ENCODE measurements at places on chromosomes 6 and 20. TPM values are rescaled to one million over a fixed set of nuclear protein-coding genes. Genes with fewer than 3 reads are reported as not detected.
A peak's percentile ranks its signal among the peaks of the same experiment; 100 is the strongest.

The OR12D3 gene
- not detected for total RNA-seq

The CGAS gene
- total RNA-seq: 27.9 TPM

The LZTS3 gene
- total RNA-seq: 1.6 TPM

The DEFB132 gene
- not detected for total RNA-seq

DNA sequence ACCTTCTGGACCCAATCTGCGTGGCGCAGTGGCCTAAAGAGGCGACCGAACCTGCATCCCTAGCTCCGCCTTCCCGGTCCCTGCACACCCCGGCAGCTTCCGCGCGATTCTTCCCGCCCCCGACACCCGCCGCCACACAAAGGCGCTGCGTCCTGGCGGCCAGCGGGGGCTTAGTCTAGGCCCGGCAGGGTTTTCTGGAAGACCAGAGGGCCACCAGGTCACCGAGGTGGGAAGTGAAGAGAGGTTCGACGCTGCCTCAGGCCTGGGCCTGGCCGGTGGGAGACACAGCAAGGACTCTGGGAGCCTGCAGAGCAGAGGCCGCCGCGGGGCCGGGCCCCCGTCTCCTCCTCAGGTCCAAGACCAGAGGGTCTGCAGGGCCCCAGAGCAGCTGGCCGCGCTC, 154.9 kb downstream of the OR2B2 start:
- DNase-seq: peak; percentile 70

DNA sequence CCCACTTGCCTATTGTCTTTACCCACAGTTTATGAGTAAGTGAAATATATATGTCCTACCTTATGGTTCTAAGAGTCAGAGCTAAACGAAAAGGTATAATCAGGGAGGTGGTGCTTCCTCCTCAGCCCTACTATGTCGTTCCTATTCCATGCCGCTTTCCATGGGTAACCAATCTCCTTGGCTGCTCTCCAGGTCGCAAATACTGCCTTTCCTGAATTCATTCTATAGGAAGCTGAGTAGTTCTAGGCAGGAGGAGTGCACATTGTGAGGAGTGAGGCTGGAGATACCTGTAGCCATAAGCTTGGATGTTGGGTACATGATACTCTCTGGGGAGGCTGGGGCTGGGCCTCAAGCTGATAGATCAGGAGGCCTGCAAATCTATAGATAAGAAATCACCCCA, 5.8 kb downstream of the IL20RA start:
- DNase-seq: no peak

GRCh38 chr6:26104457-26105108, 17.4 kb downstream of the HFE start:
- peak; percentile 34 for DNase-seq

- no peak for DNase-seq
These were observed 30.7 kb downstream of the CDK19 start for GRCh38 chr6:110784610-110784979.

GRCh38 chr6:16254535-16254934, 16.1 kb downstream of the GMPR start:
- DNase-seq: no peak

DNA sequence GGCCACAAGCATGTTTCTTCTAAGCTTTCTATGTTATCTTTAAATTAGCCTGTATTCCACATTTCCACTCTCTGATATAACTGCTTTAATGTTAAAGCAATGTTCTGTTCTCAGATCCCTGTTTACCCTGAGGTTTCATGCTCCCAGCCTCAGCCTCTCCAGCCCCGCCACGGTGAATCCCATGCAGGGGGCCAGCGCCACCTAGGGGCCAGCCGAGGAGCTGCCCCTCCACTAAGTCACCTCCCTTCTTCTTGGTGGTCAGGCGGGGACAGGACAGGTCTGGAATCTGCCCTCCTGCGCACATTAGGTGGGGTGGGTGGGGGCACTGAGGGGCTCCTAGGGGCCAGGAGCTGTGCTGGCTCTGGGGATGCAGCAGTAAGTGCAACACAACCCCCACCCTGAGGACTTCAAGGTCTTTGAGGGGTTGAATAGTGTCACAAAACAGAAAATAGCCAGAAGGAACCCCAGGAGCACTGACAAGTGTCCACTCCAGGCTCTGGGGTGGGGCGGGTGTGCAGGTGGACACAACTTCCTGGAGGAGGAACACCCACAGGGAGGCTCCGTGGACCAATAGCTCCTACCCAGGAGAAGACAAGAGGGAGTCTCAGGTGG, 61.6 kb downstream of the RAB44 start:
- DNase-seq: peak; percentile 80

DNA sequence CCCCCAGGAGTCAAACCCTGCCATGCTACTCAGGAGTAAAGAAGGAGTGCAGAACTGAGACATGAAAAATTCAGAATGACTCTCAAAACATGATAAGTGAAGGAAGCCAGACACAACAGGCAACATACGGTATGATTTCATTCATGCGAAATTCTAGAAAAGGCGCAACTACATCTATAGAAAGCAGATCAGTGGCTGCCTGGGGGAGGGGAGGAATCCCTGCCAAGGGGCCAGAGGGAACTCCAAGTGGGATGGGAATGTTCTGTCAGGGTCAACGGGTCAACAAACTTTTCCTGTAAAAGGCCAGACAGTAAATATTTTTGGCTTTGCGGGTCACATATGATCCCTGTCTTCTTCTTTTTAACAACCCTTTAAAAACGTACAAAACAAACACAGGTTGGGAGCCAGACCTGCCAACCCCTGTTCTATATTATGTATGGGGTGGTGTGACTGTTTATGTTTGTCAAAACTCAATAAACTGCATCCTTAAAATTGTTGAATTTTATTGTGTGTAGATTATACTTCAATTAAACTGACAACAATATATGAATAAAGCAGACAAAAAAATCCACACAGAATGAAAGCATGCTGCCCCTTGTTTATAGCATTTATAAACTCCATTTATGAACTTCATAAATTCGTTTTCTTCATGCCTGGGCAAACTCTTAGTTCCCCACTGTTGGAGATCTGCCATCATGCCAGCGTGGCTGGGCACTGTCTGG, 56.6 kb upstream of the TRAF3IP2 start:
- DNase-seq: no peak

DNA sequence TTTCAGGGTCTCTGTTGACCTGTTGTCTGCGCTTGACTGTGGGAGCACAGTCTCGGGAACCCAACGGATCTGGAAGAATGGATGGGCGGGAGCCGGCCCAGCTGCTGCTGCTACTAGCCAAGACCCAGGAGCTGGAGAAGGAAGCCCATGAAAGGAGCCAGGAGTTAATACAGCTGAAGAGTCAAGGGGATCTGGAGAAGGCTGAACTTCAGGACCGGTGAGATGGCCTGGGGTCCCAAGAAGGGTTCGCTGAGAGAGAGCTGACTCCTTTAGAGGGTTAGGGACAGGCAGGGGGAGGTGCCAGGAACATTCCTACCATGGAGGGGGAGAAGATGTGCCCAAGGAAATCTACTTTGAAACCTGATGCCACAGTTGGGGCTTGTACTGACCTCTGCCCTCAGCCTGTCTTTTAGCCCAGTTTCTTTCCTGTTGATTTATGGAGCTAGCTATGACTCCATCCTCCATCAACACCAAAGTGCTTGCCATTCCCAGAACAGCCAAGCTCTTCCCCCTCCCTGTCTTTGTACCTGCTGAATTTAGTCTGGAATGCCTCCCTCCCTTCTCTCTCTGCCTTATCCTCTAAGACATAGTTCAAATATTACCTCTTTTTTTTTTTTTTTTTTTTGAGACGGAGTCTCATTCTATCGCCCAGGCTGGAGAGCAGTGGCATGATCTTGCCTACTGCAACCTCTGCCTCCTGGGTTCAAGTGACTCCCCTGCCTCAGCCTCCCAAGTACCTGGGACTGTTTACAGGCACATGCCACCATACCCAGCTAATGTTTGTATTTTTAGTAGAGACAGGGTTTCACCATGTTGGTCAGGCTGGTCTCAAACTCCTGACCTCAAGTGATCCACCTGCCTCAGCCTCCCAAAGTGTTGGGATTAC, 12.2 kb downstream of the CEP250 start:
- DNase-seq: no peak

DNA sequence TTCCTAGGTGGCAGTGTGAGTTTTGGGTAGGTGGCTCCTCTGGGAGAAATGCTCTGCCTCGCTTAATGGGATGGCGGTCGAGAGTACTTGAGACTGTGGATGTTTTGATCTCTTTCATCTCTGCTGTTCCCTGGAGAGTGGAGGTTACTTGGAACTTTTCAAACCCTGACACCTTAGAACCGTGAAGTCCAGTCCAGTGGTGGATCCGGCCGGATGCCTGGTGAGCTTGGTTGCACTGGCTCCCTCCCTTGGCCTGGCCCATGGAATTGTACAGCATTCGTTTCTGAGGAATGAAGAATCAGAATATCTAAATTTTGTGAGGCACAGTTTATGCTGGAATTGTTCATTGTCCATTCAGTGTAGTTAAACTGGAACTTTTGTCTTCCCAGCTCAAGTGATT, 51.0 kb downstream of the CSE1L start:
- no peak for DNase-seq

- peak; percentile 15 for DNase-seq
These were observed 102.6 kb downstream of the LAMP5 start for GRCh38 chr20:9616833-9617461.

DNA sequence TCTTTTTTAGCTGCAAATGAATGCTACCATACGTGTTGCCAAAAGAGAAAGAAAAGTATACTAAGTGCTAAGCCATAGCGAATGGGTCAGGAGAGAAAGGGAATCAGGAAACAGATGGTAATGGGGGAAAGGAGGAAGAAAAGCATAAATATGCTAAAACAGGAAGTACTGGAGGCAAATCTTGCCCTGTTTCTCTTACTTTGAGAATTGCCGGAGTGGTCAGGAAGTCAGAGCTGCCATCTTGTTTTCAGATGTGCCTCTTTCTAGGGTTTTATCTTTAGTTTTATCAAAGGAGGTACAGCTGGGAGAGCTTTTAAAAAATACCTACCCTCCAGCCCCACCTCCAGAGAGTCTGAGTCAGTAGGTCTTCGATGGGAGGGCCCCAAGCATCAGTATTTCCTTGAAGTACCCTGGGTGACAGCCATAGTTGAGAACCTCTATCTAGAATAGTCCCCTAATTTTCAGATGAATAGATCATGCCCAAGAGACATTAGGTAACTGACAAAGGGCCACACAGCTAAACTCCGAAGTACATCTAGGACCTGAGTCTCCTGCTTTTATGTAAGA, 193.3 kb downstream of the CLIC5 start:
- DNase-seq: no peak

DNA sequence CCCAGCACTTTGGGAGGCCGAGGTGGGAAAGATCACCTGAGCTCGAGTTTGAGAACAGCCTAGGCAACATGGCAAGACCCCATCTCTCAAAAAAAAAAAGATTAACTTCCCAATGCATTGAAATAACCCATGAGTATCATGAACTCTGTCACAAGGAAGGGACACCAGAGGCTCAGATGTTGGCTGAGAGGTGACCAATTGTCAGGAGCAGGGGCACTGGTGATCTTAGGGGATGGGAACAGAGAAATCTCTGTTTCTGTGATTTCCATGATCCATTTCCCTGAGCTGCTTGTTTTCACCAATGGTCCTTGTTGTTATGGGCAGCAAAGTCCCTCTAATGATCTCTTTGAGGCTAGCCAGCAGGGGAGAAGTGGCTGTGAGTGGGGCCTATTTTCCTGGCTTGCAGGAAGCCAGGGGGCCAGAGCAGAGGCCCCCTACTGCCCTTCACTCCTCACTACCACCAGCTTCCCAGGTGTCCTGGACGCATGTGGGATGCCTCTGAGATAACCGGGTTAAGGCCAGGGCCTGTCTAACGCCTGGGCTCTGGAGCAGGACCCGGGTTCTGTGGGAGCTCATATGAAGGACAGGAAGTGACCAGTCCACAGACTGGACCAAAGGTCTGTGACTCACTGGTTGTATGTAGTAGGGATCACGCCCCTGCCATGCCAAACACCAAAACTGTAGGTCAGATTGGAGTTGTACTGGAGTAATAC, 54.4 kb downstream of the PCNA start:
- no peak for DNase-seq

GRCh38 chr6:46293641-46294316, 123.0 kb upstream of the ENPP5 start:
- DNase-seq: no peak

DNA sequence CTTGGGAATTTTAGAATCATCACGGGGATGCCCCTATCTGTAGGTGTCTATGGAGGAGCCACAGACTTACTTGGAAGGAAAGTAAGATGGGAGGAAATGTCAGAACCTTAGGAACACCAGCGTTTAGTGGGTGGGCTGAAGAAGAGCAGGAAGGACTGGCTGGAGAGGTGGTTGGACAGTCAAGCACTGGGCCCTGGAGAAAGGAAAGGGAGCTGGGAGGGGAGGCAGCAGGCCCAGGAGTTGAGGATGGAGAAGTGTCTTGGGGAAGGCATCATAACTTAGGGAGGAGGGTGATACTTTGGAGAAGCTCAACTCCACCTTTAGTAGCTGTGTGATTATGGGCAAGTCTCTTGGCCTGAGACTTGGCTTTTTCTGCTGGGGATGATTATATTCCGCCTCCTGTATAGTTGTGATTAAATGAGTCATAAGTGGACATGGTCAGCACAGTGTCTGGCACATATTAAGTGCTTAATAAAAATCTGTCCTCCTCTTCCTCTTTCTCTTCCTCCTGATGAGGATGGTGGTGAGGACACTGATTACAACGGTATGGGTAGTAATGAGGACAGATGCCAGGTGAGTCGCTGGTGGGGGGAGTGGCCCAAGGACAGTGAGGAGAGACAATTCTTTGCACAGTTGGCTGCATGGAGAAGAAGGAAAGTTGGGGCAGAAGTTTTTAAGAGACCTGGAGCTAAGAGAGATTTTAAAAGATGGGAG, 125.7 kb downstream of the TOX2 start:
- DNase-seq: no peak

DNA sequence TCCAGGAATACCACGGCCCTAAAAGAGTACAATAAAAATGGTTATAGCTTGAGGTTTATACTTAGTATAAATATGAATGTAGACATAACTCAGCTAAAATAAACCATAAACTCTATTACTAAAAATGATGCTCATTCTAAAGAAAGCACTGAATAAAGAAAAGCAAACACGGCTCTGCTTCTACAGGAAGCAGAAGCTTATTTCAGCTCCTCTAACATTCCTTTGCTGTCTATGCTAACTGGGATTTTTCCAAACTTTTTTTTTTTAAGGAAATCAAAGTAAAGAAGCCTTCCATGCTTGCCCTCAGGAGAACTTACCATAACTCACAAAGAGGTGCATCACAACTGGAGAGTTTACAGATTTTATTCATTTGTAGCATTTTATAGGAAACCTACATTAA, 30.8 kb downstream of the COL9A1 start:
- no peak for DNase-seq

Data from activated naive CD8-positive, alpha-beta T cell treated with anti-CD3 and anti-CD28 coated beads for 36 hours (primary cell).